ENCODE measurements at places on chromosomes 4 and X.

- DNase-seq = no peak
Measured at GRCh38 chrX:19807414-19807813, 80.0 kb downstream of the SH3KBP1 start.

GRCh38 chr4:47733302-47734175 lies 104.3 kb downstream of the CORIN start:
- DNase-seq = no peak

GRCh38 chr4:88353324-88353723 lies 25.3 kb upstream of the HERC6 start:
- DNase-seq = no peak

DNA sequence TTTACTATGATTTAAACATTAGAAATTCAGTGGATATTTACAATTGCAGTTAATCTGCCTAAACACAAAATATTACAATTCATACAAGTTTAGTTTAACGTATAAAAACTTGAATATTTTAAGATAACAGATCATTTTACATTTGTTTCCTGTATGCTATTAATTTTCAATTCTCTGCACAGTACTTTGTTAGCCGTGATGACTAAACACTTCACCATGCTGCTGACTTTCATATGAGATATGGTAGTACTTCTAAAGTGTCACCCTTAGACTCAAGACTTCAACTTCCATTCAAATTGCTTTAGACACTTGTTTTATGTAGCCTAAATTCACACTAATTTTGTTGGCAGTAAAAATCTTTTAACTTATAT lies 1646.4 kb upstream of the ADGRL3 start:
- no peak for DNase-seq

- no peak for DNase-seq
Measured at GRCh38 chrX:18886005-18886343, 97.9 kb downstream of the PHKA2 start.
